Fibroblast of skin of right quadriceps (primary cell): ENCODE measurements at places on chromosomes 1 and 21.

GRCh38 chr1:155321639-155322503 lies 1.2 kb downstream of the RUSC1 start:
- no peak for DNase-seq

- no peak for DNase-seq
Observed at GRCh38 chr1:69787151-69787550, 219.4 kb downstream of the LRRC7 start.

GRCh38 chr1:60169206-60169605 lies 95.6 kb upstream of the C1orf87 start:
- peak; percentile 49 for DNase-seq

DNA sequence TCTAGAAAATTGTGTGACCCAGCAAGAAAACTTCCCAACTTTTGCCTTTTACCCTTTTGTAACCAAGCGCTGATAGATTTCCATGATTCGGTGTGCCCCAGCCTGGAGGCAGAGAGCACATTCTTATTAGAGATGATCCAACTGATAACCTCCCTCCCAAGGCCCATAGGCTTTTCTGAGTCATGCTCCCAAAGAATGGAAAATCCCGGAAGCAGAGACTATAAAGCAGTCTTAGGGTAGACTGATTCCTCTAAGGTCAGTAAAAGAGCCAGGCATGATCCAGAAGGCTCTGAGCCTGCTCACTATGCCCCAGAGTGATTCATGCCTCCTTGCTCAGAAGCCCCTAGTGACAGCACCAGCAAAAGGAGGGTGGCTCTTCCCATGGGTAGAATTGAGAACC lies 4.3 kb downstream of the CAMK1G start:
- DNase-seq: peak; percentile 55

- no peak for DNase-seq
Observed at GRCh38 chr1:54246116-54246721, 46.3 kb downstream of the MRPL37 start.

GRCh38 chr21:33234635-33235520 lies 5.1 kb downstream of the IFNAR2 start:
- DNase-seq: no peak

GRCh38 chr1:70048336-70049094 lies 156.9 kb downstream of the LRRC40 start:
- no peak for DNase-seq

DNA sequence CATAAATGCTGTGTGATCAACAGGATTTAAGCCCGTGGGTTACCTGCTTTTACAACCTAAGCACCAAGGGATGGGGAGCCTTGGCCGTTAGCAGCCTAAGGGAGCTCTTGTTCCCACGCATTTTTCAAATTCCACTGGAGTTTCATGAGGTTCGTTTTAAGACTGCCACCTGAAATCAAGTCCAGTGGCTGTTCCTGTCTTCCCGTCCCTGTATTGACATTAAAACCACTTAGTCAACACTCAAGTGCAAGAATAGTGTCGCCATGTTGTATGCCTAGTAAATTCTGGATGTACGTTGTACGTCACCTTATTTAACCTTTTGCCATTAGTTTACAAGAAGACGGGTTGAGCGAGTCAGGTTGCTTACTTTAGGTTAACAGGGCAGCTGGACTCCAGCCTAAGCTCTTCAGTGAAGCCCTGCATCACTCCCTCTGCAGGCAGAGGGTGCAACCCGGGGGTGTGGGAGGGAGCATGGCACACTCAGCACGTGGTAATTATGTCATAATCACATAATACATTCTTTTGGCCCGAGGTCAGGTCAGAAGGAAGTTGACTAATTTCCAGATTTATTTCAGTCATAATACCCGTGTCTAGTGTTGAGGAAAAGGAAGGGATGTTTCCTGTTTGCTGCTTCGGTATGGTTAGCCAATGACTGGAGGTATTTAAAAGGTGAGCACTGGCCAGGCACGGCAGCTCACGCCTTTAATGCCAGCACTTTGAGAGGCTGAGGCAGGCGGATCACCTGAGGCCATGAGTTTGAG lies 42.5 kb downstream of the CNST start:
- DNase-seq: peak; percentile 89

DNA sequence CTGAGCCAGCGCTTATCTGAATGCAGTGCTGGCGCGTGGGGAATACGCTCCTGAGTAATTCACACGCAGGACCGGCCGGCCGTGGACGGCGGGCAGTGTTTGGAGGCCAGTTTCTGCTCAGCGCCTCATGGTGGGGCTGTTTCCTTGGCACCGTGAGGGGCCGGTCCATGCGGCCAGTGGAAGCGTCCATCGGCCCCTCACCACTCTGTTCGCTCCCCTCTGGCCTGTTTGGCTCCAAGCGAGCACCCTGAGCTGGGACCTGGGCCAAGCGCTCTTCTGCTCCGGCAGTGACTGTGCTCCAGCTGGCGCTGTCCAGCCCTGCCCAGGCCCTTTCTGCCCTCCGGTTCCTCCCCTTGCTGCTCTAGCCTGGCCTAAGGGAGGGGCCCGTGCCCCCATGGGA lies 16.3 kb upstream of the PLCH2 start:
- peak; percentile 9 for DNase-seq

DNA sequence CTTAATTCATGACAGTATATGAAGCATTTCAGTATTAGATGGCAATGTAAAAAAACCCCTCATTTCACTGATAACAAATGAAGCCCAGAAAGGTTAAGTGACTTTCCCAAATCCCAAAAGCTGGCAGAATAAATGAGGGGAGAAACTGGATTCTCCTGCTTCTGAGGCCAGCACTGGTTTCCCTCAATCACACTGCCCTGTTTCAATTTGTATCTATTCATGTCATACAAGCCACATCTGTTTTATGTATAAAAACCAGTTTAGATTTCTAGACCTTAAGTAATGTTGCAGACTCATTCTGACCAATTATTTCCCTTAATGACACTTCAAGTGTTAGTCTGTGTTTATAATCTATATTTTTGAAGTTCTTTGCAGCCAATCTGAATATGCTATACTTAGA lies 16.8 kb downstream of the PLPPR4 start:
- DNase-seq: no peak

DNA sequence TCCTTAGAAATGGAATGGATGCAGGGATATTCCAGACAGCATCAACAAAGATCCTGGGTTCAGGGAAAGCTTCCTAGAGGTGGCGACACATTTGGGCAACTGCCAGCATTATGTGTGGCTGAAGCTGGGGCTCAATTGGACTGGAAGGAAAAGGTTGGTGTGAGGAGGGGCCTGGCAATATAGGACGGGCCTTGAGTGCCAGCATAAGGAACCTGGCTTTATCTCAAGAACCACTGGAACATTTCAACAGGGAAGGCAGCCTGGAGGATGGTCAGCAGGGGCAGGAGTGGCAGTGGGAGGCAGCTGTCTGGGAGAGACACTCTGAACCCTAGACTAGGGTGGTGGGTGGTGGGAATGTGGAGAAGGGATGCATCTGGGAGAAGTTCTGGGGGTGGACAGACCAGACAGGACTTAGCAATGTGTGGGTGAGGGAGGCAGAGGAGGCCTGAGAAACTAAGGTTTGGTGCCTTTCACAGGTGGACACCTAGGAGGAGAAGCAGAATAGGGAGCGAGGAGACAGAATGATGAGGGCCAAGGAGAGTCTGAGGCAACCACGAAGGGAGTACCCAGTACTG lies 3.5 kb downstream of the SH3BGRL3 start:
- peak; percentile 15 for DNase-seq

DNA sequence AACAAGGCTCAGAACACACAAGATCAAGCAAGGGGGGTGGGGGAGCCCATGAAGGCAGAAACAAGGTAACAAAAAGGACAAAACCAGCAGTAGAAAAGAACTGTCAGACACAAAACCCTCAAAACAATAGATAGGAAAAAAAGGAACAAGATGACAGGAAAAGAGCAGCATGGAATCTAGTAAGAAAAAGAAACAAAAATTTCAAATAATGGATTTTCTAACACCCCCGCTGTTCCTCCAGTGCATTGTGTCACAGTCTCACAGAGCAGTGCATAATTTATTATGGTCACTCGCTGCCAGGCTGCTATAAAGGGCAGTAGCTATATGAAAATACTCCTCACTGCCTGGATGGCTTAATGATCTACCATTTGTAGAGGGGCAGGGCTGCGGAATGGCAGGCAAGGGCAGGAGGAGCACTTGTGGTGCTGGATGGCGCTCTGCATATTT lies 567.9 kb downstream of the DPYD start:
- no peak for DNase-seq

GRCh38 chr1:32709075-32709474 lies 6.5 kb upstream of the SYNC start:
- DNase-seq: no peak

DNA sequence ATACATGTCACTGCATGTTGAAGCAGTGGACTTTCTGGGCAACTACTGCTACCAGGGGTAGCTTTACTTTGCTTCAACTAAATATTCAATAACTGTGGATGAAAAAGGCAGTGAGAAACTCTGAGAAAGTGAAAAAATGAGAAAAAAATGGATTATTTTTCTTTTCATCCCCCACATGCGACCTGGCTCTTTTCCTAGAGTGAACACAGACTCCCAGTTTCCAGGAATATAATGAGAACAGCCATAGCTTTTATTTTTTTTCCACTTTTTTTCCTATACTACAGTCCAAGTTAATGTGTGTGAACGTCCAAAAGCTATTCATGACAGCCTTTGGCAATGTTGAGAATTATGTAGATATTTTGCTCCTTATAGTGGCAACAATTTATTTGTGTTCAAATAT lies 230.4 kb downstream of the DNM3 start:
- no peak for DNase-seq

- DNase-seq: no peak
Observed at GRCh38 chr1:10832703-10833102, 36.3 kb upstream of the CASZ1 start.

GRCh38 chr1:235500971-235501540 lies 3.2 kb downstream of the B3GALNT2 start:
- no peak for DNase-seq

- DNase-seq: no peak
Observed at GRCh38 chr1:240126821-240127220, 35.1 kb downstream of the FMN2 start.

DNA sequence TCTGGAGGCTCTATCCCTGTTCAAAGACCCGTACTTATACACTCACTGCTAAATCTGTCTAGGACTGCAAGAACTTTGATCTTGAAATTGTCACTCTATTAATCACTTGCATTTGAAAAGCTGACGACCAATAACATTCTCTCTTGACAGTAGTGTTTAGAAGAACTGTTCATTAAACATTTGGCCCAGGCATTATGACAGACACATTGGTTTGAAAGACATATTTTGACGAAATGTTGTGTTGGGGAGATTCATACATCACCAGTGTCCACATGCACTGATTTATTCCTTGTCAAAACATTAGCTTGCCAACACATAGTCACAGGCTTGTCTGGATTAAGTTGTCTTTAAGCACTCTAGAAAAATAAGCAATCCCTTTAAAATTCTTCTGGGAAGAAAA lies 951.3 kb downstream of the ADGRL2 start:
- no peak for DNase-seq

DNA sequence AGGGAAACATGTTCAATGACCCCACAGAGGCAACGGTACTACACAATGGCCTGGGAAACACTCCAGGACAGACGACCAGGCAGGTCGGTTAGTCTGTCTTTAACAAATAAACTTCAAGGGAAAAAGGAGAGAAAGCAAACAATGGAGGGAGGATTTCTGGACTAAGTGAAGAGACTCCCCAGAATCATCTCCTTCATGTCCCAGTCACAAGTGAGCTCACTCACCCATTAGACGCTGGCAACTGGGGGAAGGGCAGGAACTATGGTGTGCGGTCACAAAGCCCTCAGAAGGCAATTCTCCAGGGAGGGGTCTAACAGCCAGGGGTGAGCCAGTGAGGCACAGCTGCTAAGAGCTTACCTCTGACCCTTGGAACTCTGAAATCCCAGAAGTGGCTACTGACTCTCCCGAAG lies 55.7 kb upstream of the NADK start:
- no peak for DNase-seq

GRCh38 chr1:180994262-180994661 lies 28.4 kb downstream of the STX6 start:
- DNase-seq: no peak

- DNase-seq: peak; percentile 24
Observed at GRCh38 chr1:171740356-171740863, 1.5 kb downstream of the VAMP4 start.

- no peak for DNase-seq
Observed at GRCh38 chr21:44613386-44614155, 1.7 kb downstream of the KRTAP10-8 start.

DNA sequence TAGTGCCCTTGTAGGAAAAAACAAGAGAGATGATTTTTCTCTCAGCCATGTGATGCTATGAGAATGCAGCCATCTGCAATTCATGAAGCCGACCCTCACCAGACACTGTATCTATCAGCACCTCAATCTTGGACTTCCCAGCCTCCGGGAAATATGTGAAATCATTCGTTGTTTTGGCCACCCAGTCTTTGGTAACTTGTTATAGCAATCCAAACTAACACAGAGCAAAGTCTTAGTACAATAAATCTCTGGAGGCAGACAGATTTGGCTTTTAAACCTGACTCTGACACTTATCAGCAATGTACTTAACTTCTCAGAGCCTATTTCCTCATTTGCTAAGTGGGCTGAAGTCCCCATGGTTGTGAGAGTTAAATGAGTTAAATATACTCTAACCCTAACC lies 5.1 kb upstream of the MED18 start:
- no peak for DNase-seq
